NCI-H526 treated with DMSO at 0.1 percent for 48 hours (cell line): ENCODE measurements at places on chromosomes 6 and 20.

GRCh38 chr6:115972679-115973078, 88.0 kb downstream of the FRK start:
- DNase-seq, result no peak

DNA sequence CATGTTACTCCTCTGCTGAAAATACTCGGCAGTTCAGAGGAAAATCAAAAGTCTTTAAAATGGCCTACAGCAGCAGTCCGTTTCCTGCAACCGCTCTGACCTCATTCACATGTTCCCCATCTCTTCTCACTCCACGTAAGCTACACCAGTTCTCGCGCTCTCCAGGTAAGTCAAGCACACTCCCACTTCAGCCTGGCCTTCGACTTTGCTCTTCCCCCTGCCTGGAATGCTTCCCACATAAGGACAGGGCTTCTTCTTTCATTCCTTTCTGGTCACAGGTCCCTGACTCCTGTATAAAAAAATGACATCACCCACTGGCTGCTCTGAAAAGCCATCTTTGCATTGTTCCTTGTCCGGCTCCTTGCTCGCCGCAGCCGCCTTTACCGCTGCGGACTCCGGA, 42.7 kb downstream of the MGME1 start:
- no peak for DNase-seq

DNA sequence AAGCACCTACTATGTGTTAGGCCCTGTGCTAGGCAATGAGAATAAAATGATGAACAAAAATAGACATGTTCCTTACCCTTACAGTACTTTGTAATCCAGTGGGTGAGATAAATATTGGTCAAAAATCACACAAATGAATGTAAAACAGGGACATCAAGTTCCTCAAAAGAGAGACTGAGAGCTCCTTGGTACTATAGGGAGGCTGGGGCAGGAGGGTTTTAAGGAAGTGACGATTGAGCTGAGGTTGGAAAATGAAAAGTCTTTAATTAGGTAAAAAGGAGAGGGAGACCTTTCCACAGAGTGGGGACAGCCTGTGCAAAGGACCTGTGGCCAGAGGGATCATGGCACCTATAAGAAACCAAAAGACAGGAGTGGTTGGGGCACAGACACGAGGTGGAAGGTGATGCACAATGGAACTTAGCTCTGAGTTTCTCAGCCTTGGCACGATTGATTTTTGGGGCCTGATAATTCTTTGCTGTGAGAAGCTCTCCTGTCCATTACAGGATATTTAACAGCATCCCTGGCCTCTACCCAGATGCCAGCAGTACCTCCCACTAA, 140.3 kb downstream of the CEP57L1 start:
- DNase-seq, result no peak

DNA sequence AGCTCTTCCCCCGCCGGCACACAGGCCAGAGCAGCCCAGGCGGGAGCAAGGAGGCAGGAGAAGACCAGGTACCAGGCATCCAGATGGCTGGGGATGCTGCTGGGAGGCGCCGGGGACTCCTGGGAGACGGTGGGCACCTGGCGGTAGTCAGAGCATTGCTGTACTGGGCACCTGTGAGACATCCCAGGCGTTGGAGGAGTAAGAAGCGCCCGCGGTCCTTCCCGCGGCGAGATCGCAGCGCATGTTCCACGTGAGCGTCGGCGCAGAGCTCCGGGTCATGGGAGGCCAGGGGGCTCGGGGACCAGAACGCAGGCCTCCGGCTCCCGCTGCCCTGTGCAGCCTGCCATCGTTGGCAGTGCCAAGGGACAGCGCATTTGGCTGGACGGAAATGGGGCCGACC, 293.7 kb upstream of the CDYL start:
- DNase-seq, result no peak

DNA sequence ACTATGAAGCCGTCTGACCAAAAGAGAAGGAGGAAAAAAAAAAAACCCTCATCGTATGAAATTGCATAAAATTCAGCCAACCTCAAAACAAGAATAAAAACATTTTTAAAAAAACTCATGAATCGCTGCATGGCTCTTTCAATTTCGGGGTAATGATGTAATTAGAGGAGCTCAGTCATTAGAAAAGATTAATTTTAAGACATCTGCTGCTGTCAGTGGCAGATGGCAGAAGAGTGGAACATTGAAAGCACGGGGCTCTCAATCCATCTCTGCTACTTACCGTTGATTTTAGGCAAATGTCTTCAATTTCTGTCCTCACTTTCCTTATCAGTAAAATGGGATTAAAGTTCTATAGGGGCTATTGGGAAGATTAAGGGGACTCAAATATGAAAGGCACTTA, 79.1 kb downstream of the EYA2 start:
- no peak for DNase-seq

- DNase-seq, result no peak
Observed at GRCh38 chr6:31727034-31727716, 1.9 kb downstream of the DDAH2 start.

DNA sequence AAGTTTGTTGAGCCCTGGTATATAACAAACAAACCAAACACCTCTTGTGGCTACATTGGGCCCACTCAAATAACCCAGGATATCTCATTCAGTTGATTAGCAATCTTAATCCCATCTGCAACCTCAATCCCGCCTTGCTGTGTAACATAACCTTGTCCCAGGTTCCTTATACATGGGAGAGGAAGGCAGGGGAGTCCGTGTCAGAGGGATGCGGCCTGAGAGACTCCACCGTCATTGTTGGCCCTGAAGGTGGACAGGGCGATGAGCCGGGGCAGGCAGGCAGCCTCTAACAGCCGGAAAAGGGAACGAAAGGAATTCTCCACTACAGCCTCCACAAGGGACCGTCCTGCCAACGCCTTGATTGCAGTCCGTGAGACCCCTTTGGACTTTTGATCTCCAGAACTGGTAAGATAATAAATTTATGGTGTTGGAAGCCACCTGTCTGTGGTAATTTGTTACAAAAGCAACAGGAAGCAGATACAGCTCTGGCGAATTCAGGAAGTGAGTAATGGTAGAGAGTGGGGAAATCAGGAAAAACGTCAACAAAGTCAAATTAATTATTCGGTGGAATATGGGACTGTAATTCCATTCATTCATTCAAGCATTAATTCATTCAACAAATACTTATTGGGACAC, 124.5 kb upstream of the SALL4 start:
- no peak for DNase-seq

- no peak for DNase-seq
Observed at GRCh38 chr6:35411066-35411465, 41.1 kb upstream of the FANCE start.

GRCh38 chr20:44618318-44618731, 33.2 kb downstream of the ADA start:
- DNase-seq, result no peak

DNA sequence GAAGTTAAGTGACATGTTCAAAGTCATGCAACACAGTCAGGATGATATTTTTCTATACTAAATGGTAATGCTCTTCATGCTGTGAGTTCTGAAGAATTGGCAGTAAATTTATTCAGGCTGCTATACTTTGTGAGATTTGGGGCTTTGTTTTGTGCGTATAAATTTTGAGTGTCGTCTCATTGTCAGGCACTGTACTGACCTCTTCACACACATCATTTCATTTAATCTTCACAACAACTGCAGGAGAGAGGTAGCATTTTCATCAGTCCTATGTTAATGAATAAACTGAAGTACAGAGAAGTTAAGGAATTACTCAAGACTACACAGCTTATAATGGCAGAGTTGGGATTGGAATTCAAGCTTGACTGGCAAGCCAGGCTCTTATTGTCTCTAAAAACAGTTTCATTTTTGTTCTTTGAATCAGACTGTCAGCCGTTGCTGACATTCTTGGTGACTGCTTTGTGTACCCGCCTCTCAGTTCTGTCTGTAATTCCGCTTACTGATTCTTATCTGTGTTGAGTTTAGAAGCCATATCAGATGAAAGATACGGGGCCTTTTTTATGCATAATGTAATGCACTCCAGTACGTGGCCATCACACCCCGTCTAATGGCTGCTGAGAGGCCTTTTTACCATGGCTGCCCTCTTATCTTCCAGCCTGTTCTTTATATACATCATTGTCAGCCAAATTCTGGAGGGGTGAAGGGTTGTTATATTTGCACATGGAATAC, 274.9 kb downstream of the UTRN start:
- no peak for DNase-seq

DNA sequence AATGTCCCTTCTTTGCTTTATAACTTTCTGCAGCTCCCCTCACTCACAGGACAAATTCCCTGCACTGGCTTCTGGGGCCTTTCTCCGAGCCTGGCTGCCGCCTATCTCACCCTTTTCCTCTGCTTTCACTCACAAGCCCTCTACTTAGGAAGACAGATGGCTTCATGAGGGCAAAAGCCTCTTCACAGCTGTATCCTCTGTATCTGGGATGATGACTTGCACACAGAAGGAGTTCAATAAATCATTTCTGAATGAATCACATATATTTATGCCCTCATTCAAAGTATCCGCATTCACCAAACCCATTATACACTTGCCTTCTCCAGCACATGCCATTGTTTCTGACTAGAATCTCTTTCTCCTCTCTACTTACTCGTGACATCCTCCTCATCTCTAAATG, 159.0 kb upstream of the RIPOR2 start:
- DNase-seq, result no peak

GRCh38 chr6:1399085-1399780, 9.9 kb downstream of the FOXF2 start:
- no peak for DNase-seq

DNA sequence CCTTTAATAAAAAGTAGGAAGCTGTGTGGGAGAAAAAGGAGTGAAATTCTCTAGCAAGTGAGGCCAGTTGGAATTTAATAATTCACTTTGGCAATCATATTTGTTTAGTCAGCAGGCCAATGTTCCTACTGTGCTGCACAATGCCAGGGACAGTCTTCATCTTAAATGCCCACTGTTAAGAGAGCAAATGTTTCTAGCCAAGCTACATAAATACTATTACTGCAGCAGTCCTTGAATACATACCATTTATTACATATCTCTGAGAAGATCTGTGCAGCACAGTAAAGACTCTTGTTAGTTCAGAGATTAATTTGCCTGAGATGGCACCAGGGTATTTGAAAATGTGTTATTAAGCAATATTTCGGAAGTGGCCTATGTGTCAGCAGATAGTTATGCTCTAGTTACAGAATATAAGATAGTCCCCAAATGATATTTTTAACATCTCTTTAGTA, 105.4 kb downstream of the OGFRL1 start:
- no peak for DNase-seq

- no peak for DNase-seq
Observed at GRCh38 chr6:112309244-112309643, 37.9 kb upstream of the RFPL4B start.

GRCh38 chr6:13725570-13725969, 13.9 kb upstream of the RANBP9 start:
- DNase-seq, result no peak

DNA sequence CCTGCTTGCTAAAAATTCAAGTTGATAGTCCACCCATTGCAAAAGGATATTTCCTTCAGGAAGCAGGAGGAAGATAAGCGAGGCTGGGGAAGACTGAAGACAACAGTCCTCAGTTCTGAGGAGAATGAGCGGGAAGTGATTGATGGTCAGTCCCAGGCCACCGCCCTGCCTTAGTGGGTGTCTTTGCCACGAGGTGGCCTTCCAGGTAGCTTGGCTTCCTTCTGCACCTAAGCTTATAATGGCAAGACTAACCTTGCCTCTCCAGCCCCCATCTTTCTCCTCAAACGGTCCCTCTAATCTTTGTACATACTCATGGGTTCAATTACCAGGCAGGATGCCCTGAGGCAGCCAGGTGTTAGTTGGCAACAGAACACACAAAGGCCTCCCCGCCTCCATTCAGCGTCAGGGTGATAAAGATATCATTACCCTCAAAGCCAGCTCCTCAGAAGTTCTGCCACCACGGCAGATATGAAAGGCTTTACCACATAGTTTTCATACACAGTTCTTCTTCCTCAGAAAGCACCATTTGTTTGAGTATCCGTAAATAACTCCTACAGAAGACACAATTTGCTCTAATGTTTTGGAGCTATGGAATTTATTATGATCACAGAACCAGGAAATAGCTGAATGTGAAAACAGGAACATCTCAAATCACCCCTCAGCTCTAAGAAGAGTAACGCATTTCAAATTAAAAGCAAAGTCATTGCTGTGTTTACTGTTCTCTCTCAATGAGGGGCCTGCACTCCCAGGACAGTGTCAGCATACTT, 249.4 kb downstream of the ATXN1 start:
- peak; percentile 58 for DNase-seq

- DNase-seq, result no peak
Observed at GRCh38 chr6:39044181-39044580, 4.4 kb upstream of the GLP1R start.

GRCh38 chr6:26158076-26158580, 70.9 kb downstream of the HFE start:
- no peak for DNase-seq

DNA sequence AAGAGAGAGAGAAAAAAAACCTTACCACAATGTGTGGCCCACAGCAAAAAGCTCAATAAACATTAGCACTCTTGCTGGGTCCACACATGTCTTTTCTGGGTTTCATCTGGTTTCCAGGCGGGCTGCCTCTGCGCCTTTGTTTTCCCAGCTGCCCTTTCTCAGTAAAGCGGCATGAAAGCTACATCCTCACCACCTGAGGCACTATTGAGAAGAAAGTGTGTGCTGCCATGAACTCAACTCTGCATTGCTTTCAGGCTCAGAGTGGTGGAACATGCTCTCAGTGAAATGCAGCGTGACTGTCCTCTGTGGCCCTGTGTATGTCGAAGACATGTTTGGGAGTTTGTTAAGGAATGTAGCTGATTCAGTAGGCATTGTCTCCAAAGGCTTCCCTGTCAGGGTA, 102.3 kb downstream of the LYRM2 start:
- no peak for DNase-seq

GRCh38 chr20:40449974-40450616, 238.9 kb downstream of the MAFB start:
- no peak for DNase-seq

GRCh38 chr20:7926767-7927166, 13.5 kb downstream of the HAO1 start:
- no peak for DNase-seq

GRCh38 chr20:44067650-44068081, 119.3 kb downstream of the JPH2 start:
- no peak for DNase-seq

DNA sequence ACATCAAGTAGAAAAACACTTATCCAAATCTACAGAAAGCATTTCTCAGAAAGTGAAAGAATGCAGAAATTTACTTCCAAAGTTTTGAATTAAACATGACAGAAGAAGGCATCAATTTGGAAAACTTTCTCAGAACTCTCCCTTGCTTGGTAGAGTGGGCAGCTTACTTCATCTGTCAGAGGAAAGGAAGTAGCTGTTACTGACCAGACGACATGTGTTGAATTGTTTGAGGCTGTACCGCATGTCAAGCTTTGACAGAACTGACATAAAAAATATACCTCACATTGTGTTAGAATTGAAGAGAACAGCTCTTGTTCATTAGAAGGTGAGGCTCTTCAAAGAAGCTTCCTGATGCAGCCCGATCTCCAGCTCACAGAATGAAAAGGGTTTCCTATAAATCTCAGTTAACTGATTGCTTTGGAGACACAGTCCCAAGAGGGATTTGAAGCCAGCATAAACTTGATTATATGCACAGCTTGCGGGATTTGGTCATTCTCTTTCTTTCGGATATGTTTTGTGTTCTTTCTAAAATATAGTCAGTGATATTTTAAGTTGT, 190.7 kb downstream of the PLCB1 start:
- DNase-seq, result no peak

- no peak for DNase-seq
Observed at GRCh38 chr20:39503902-39504709, 542.0 kb downstream of the DHX35 start.

GRCh38 chr6:90068703-90069523, 174.6 kb downstream of the GJA10 start:
- peak; percentile 43 for DNase-seq

- DNase-seq, result no peak
Observed at GRCh38 chr20:41854765-41855164, 236.6 kb upstream of the CHD6 start.

GRCh38 chr20:52963131-52963530, 9.0 kb upstream of the TSHZ2 start:
- no peak for DNase-seq
